ENCODE measurements at places on chromosomes 2 and 18. TPM values are rescaled to one million over a fixed set of nuclear protein-coding genes. Genes with fewer than 3 reads are reported as not detected.

CTAGE1 gene
- not detected for total RNA-seq

- DNase-seq = no peak
These were observed 73.7 kb downstream of the SATB2 start for GRCh38 chr2:199384043-199384442.

GRCh38 chr18:23710068-23710527, 20.8 kb downstream of the LAMA3 start:
- no peak for DNase-seq

DNA sequence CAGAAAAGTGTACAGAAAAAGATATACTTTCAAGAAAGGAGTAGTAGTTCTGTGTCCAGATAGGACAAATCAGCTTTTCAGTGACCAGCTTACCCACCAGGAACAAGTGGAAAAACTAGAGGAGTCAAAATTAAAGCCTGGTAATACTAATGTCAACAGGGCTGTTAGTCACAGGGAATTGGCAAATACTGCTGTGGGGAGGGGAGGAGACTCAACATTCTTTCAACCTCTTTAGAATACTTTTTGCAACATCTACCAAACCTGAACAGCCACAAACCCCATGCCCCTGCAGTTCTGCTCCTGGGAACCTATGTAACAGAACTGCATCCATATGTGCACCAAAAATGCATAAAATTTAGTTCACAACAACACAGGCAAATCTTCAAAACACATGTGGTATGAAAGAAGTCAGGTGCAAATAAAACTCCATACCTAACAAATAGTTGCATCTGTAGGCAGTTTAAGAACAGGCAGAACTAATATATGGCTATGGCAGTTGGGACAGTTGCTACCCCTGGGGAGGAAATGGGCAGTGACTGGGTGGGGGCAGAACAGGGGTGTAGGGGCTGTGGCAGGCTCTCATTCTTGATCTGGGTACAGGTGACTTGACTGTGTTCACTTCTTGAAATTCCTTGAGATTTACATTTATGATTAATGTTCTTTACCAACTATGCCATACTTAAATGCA, 9.7 kb downstream of the CMPK2 start:
- no peak for DNase-seq

DNA sequence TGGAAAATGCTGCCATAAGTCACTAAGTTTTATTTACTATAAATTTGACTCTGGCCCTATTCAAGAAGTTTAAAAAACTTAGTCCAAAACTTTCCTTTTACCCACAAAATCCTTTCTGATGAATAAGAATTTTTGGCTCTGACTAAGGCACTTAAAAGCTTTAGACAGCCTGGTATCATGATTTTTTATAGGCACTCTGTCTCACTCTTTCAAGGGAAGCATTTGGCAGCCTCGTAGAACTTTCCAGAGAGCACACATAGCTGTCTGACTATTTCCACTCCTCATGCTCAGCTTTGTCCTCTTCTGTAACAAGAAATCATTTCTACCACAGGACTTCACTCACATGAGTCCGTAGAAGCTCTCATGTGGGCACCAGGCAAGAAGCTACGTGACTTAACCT, 32.3 kb upstream of the XDH start:
- DNase-seq = no peak
